CD14-positive monocyte (primary cell): ENCODE measurements at places on chromosomes 3 and 15. TPM values are rescaled to one million over a fixed set of nuclear protein-coding genes. Genes with fewer than 3 reads are reported as not detected.

DNA sequence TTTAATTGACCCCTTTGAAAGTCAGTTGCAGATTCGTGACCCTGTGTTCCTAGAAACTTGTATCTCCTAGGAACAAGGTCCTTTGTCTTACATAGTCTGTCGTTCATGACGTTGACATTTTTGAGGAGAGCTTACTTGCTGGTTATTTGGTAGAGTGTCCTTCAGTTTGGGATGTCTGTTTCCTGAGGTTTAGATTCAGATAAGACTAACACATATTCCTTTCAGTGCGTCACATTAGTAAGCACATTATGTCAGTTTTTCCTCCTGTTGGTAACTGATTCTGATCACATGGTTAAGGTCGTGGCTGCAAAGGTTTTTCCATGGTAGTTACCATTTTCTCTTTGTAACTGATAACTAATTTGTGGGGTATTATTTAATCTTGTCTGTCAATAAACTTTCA lies 80.8 kb downstream of the PCCB start:
- H3K27ac ChIP-seq, result no peak overlapping the region
- no peaks in the 10 kb centered on the region for H3K4me1 ChIP-seq
- peaks cover 38% of the 10 kb centered on the region for H3K36me3 ChIP-seq
- H3K4me3 ChIP-seq, result no peak overlapping the region

Gene FAM3D
- polyA plus RNA-seq, result 0.71 TPM

DNA sequence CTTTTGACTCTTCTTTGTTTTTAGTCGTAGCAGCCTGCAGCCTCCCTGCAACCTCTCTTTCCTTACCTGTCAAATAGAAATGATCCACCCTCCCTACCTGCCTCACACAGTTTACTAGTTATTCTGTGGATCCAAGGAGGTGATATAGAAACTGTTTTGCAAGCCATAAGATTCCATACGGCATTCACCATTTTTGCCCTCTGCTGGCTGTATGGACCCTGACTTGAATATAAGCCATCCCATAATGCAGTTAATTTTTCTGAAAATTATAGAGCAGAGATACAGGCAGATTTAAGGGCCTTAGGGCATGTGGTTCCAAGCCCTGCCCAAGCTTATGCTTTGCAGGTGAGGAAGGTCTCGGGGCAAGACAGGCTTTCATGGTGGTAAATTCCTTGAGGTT lies 63.8 kb downstream of the CPN2 start:
- no peak overlapping the region for H3K27ac ChIP-seq
- no peak overlapping the region for H3K4me3 ChIP-seq
- DNase-seq, result no peak
- H3K27me3 ChIP-seq, result no peaks in the 10 kb centered on the region
- H3K36me3 ChIP-seq, result no peaks in the 10 kb centered on the region

Gene SCG5
- polyA plus RNA-seq, result not detected in 2 replicates

DNA sequence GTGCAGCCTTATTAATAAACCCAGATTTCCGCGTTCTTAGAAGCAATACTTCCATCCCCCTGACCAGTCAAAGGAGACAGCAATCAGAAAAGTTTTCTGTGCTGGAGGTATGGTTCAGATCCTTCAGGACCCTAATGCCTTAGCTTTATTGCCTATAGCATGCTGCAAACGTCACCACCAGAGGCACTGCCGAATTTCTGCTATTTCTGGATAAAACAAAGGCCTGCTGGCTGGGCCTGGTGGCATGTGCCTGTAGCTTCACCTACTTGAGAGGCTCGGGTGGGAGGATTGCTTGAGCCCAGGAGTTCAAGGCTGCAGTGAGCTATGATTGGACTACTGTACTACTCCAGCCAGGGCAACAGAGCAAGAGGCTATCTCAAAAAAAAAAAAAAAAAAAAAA lies 407.2 kb downstream of the FOXP1 start:
- peaks cover 32% of the 10 kb centered on the region for H3K36me3 ChIP-seq
- no peak overlapping the region for H3K27ac ChIP-seq
- peaks cover 19% of the 10 kb centered on the region for H3K4me1 ChIP-seq
- no peaks in the 10 kb centered on the region for H3K27me3 ChIP-seq
- no peak for DNase-seq
- no peak overlapping the region for H3K4me3 ChIP-seq

DNA sequence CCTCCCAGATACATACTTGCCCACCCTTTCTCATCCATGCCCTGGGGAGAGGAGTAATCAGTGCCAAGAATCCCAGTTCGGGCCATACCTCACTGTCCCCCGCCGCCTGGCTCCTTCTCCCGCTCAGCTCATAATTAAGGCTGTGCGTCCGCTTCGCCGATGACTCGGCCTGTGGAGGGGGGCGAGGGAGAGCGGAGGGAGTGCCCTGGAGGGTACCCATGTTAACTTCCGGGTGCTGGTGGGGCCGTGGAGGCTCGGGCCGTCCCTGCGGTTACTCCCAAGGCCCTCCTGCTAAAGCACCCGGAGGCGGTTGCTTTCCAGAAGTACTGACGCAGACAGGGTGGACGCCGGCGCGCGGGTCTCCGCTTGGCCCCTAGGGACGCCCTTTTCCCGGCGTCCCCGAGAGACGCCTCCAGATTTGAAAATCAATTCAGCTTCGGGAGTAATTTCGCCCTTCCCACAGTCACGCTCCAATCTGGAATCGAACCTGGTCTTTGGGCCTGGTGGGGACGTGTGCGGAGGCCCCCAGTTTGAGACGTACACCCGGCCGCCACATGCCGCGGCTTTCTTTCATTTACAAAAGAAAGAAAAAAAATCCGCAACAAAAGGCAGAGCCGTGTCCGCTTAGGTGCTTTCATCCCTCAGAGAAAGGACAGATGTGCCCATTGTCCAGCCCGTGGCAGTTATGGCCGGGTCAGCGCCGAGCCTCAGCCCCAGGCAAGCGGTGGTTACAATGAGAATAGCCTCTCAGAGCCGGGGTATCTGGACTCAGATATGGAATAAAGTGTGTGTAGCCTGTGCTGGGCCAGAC lies 1.0 kb upstream of the ONECUT1 start:
- H3K27ac ChIP-seq, result no peak overlapping the region
- H3K27me3 ChIP-seq, result peaks cover 86% of the 10 kb centered on the region
- no peaks in the 10 kb centered on the region for H3K36me3 ChIP-seq
- no peak for DNase-seq
- H3K4me1 ChIP-seq, result peaks cover 16% of the 10 kb centered on the region

DNA sequence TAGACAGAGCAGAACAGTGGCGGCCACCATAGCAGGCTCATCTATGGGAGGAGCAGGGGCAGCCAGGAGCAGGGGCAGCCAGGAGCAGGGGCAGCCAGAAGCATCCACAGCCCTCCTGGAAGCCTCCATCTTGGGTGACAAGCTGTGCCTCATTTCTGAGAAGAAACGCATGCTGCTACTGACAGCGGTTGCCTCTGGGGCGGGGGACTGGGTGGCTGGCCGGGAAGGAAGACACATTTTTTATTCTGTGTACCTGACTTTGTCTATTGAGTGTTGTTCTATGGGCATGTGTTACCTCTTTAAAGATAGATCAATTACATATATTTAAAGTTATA lies 71.5 kb upstream of the KLF13 start:
- H3K4me3 ChIP-seq, result no peak overlapping the region
- DNase-seq, result no peak
- H3K36me3 ChIP-seq, result no peaks in the 10 kb centered on the region
- H3K27me3 ChIP-seq, result no peaks in the 10 kb centered on the region
